ENCODE measurements at places on chromosomes 5 and 9.

GRCh38 chr5:56414066-56414465, 180.9 kb upstream of the ANKRD55 start:
- DNase-seq = no peak

DNA sequence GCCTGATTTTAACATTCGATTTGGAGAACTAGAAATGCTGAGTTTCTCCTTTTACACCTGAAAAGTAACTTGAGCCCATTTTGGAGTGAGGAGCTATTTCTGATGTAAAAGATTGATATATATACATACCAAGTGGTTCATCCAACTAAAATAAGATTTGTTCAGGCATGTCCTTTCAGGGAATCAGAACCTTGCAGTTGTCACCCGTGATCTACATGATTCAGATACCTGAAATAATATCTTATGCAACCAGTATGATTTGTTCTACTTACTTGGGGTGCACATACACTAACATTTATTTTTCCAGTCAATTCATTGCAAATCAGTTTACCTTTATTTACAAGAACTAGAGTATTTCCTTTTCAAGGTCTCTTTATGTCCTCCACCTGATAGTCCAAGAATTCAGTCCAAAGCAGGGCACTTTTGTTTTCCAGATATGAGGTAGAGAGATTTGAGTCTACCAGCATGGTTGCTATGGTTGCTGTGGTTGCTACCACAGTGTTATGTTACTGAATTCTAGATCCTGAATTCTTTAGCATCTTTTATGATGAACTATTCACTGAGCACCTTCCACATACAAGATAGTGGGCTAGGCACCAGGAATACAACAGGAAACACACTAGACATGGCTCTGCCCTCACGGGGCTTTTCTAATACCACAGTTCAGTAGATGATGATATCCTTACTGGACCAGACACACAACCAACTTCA, 49.3 kb downstream of the CCL28 start:
- DNase-seq = no peak

DNA sequence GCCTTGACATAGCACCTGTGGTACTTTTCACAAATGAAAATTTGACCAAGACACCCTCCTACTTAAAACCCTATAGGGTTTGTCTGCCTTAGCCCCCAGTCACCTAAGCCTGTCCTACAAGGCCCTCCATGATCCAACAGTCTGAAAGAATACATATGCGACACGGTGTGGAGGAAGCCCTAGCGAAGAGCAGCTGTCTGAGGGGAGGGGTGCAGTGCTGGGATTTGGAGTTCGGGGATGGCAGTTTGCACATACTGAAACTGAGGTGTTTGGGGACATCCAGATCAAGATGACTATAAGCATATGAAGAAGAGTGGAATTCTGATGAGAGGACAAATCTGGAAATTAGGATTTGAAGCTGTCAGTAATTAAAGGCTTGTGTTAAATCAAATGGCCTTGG, 7.2 kb upstream of the MYORG start:
- no peak for DNase-seq

- no peak for DNase-seq
Observed at GRCh38 chr9:78923966-78924659, 627.2 kb downstream of the PSAT1 start.

GRCh38 chr5:64612344-64612961, 77.8 kb upstream of the SHISAL2B start:
- no peak for DNase-seq

- no peak for DNase-seq
Observed at GRCh38 chr5:7828269-7828668, 22.7 kb downstream of the CFAP90 start.

DNA sequence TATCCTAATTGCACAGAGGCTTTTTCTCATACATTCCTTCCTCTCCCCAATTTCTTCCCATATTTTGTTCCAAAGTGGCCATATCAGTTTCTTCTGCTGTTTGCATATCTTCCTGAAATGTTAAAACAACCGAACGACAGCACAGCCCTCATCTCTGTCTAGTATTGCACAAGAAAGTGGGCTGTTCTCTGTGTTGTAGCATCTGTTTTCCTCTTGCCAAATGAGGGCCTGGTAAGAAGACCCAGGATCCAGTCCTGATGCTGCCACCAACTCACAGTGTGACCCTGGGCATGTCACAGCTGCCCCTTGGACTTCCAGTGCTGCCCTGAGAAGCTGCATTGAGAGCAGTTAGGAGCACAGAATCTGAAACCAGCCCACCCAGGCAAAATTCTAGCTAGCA, 4.1 kb downstream of the SLC31A2 start:
- DNase-seq = no peak

DNA sequence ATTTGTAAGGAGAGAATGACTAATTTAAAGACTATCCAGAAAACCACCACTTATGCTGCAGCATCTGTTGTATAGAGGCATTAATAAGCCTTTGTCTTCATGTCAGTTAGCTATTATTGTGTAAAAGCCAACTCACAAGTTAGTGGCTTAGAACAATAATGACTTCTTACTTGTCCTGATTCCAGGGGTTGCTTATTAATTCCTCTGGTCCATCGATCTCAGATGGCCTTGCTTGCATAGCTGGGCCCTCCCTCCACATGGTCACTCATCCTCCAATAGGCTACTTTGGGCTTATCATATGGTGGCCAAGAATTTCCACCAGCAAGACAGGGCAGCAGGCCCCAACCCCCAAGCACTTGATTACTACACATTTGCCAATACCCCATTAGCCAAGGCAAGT, 44.5 kb upstream of the STK32A start:
- DNase-seq = no peak

- no peak for DNase-seq
Observed at GRCh38 chr5:107415762-107416161, 255.0 kb downstream of the EFNA5 start.

DNA sequence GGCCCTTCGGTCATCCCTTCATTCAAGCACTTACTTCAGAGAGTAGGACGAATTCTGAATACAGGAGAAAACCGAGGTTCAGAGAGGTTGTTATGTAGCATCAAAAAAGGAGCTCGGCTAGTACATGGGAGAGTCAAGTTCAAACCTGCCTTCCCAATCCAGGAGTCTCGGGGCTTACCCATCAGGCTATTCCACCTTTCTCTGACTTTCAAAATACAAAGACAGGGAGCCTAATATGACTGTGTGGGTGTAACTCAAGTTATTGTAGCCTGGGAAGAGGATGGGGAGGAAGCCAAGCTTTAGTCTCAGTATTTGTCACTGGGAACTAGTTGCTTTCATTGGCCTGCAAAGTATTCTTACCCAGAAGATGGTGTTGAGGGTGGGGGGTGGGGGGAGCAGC, 274.8 kb upstream of the PANK3 start:
- no peak for DNase-seq

DNA sequence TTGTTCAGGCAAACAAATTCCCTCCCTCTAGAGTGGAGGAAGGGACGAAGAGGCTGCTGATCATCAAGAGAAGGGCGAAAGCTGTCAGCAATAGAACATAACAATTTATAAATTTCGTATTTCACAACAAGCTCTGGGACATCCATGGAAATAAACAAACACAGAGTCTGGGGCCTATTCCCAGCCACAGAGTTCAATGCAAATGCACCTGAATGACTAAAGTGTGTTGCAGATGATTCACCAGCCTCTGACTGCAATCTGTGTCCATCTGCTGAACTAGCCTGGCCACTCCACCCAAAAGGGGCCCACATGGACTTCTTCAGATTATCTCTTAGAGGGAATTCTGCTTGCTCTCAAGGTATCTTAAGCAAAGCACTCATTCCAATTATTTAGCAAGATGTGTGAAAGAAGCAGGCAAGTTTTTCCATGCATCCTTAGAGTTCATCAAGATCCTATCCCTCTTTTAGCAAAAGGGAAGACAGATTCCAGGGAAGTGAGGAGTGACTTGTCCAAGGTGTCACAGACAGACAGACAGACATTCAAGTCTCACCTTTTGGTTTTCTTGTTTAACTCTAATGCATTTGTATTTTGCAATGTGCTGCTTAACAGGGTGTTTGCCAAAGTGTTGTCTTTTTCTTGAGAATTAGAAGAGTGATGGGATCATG, 307.8 kb upstream of the PAPPA start:
- DNase-seq = no peak

- no peak for DNase-seq
Observed at GRCh38 chr9:133738640-133739225, 581 bp upstream of the SARDH start.

DNA sequence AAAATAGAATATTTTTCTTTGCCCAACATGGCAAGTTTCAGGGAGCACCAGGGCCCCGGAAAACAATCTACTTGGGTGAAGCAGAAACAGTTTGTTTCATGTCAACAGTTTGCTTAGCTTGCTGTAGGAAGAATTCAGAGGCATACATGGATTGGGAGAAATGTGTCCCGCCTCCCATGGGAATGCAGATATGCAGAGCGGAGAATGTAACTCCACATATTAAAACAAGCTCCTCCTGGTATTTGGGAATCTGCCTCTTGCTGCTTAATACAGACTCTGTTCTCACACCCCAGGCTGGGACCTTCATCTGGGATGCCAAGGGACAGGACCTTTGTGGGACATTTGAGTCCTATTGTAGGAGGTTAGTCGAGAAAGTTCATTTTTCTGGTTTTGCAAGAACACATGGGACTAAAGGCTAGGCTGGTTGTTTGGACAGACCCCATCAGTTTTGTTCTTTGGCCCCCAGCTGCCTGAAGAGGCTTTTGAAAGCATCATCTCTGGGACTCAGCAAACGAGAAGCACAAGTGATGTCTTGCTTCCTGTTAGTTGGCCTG, 220.5 kb upstream of the ADRA1B start:
- no peak for DNase-seq

DNA sequence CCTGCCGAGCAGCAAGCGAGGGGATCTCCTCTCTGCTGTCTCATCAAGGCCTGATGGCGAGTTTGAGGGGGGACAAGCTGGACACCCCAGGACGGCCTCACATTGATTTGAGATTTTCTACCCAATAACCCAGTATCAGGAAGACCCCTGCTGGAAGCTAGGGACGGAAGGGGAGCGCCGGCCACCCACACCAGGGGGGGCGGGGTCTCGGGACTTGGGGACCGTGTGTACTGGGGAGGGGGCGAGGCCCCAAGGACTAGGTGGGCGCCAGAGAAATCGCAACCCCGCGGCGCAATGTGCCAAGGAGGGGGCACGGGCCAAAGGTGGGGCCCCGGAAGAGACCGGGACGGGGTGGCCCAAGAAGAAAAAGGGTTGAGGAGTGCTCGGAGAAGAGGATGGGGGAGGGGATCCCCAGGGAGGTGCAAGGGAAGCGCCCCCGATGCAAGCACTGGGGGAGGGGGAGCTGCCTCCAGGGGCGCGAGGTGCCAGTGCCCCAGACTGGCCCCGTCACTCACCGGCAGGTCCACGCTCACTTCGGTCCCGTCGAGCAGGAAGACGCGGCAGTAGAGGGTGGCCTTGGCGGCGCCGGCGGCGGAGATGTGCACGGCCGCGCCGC, 1.1 kb downstream of the EPB41L4B start:
- DNase-seq = no peak

Measured in stimulated activated CD4-positive, alpha-beta T cell treated with anti-CD3 and anti-CD28 coated beads, Interleukin-1b, Interleukin-23, amount 100 ng/mL, for 4 hours (primary cell).